ENCODE measurements at places on chromosomes 6 and 20. TPM values are rescaled to one million over a fixed set of nuclear protein-coding genes. Genes with fewer than 3 reads are reported as not detected.
A peak's percentile ranks its signal among the peaks of the same experiment; 100 is the strongest.

The MYLK4 gene
- total RNA-seq, result 0.41 TPM

The ZSWIM3 gene
- total RNA-seq, result 13.9 TPM

The HELZ2 gene
- total RNA-seq, result 3.7 TPM

The ARHGAP40 gene
- 0.41 TPM for total RNA-seq

The OPN5 gene
- total RNA-seq, result not detected

The LTB gene
- total RNA-seq, result not detected

The CPNE5 gene
- 12.6 TPM for total RNA-seq

The NHLRC1 gene
- total RNA-seq, result 2.9 TPM

The CFAP61 gene
- 2.0 TPM for total RNA-seq

The CALHM4 gene
- total RNA-seq, result not detected

- no peak for DNase-seq
Observed at GRCh38 chr6:149847939-149848267, 16.3 kb downstream of the LRP11 start.

- no peak for DNase-seq
Observed at GRCh38 chr6:143346004-143346403, 104.5 kb downstream of the ADAT2 start.

DNA sequence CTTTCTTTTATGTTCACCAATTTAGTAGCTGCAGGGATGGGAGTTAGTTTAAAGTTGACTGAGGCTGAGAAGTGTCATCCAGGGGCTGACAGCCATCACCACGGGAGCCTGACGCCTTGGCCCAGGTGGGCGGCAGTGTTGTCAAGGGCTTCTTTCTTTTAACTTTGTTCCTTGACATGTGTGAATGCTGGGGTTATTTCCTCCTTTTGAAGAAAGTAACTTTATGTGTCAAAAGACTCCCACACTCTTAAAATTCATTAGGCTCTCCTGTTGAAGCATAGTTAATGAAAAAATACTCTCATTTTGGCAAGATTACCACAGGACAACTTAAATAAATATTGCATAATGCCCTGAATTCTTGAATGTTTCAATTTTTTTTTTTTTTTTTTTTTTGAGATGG is 50.0 kb downstream of the SASH1 start:
- DNase-seq, result no peak

- peak; percentile 34 for DNase-seq
Observed at GRCh38 chr20:63522091-63522868, 1.7 kb downstream of the PPDPF start.

DNA sequence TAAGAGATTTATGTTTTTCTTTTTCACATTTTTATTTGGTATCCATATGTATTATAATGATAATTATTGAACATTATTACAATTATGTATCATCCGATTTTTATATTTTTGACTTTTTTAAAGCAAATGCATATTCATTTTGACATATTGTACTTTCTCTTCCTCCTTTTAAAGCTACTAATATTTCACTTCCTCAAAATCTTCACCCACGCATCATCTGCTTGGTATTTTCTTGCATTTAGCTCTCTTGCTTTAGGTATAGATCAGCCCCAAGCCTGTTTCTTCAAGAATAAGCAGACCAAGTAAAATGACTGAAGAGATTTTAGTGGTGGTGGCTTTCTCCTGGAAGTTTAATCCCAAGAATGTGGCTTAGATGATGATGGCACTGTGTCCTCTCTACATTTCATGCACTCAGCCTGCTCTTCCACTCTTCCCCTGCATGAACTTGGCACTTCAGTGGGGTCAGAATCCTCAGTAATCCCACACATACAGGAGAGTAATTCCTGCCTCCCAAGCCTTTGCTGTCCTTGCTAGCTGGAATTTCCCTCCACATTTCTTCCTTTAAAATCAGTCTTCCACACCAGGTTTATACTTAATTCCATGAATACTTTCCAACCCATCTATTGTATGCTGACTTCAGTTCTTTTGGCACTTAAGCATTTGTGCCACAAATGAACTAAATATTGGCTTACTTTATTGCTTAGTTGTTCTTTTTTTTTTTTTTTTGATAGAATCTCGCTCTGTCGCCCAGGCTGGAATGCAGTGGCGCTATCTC is 8.2 kb downstream of the NCOA7 start:
- DNase-seq, result no peak

GRCh38 chr20:44637522-44638372 is 13.8 kb downstream of the ADA start:
- DNase-seq, result no peak

DNA sequence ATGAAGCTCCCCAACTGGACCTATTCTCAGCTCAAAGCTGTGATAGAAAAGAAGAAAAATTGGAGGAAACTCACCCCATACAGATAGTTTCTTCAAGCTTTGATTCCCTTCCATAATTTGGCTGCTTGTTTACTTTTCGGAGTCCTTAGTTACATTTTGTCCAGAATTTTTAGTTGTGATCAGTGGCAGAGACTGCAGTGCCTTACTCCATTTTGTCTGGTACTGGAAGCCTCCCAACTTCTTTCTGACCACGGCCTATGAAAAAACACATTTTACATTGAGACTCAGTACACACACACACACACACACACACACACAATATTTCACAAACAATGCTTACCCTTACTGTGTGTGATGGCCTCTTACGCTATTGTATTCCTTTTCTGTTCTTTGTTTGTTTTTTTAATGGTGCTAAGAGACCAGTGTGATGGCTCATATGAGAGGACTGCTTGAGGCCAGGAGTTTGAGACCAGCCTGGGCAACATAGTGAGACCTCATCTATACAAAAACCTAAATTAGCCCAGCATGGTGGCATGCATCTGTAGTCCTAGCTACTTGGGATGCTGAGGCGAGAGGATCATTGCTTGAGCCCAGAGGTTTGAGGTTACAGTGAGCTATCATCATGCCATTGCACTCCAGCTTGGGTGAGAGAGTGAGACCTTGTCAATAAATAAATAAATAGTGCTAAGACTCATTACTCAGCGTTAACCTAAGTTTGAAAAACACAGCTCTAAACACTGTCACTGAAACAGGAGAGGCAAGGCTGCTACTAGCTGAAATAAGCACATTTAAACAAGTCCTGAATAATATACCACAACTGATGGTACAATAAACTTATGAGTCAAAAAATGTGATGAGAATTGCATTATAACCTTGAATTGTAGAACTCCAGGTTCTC is 13.8 kb upstream of the RNF8 start:
- no peak for DNase-seq

- no peak for DNase-seq
Observed at GRCh38 chr6:25218346-25218745, 60.8 kb upstream of the CARMIL1 start.

GRCh38 chr6:23280437-23280836 is 711.1 kb downstream of the HDGFL1 start:
- no peak for DNase-seq

GRCh38 chr6:112651239-112651638 is 304.1 kb downstream of the RFPL4B start:
- DNase-seq, result no peak

DNA sequence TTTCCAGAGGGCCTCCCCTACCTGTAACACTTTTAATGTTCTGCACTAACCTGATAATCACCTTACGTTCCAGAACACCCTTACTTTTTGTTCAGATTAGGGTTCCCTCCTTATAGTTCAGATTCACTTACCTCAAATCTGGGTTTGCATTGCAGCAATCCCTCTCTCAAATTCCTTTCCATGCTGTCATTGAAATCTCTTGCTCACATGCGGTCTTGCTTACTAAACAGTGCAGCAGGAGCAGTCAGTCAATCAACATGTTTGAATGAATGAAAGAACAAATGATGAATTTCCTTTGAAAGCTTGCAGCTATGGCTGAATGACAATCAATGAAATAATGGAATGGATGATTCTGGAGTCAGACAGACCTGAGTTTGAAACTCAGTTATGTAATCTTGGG is 200.1 kb downstream of the HIVEP2 start:
- no peak for DNase-seq

GRCh38 chr20:31770243-31770642 is 31.2 kb downstream of the TPX2 start:
- no peak for DNase-seq

DNA sequence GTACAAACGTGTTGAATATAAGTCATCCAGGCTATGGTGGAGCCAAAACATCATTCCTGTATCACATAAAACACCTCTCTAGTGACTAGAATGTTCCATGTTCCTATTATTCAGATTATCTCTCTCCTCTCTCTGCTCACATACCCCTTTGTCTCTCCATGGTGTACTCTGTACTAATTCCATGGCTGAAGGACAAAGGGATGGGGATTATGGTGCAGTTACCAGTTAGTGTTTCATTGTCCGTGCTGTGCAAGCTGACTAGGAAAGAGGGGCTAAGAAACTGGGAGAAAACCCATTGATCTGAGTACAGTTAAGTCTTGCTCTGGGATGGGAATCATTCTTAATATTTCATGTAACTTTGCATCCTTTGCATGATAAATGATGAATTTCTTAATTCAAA is 397.4 kb upstream of the NOX3 start:
- no peak for DNase-seq

DNA sequence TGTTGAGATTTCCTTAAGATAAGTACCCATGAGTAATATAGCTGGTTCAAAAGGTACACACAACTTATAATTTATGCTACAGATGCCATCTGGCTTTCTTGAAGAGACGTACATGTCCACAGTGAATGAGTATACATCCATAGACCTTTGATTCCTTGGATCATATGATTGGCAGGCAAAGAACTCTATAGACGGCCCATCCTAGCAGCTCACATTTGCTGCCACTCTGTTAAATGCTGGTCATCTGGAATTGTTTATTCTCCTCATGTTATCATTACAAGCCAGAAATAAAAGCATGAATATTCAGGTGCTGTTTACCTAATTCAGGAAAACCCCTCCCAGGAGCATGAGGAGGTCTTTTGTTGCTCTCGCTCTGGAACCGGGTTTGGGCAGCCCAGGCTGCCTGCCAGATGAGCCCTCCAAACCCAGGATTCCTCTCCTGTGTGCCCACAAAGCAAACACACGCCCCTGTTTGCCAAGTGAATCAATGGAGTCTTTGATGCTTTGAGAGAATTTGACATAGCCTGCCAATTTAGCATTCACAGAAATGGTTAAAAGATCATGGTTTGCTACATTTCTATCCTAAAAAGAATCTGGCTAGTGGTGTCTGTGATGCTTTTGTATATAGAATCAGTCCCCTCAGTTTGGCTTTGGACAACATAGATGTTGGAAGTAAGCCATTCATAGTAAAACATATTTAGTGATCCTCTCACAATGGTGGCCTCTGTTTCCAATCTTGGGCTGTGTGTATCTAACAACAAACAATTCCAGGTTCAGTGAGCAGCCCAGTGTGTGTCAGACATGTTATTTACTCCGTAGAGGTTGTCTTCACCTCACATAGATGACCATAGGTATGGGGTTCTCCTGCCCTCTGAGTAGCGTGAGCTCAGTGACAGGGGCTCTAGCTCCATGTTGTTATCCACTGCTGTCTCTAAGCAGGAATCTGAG is 17.5 kb upstream of the PLCG1 start:
- no peak for DNase-seq

DNA sequence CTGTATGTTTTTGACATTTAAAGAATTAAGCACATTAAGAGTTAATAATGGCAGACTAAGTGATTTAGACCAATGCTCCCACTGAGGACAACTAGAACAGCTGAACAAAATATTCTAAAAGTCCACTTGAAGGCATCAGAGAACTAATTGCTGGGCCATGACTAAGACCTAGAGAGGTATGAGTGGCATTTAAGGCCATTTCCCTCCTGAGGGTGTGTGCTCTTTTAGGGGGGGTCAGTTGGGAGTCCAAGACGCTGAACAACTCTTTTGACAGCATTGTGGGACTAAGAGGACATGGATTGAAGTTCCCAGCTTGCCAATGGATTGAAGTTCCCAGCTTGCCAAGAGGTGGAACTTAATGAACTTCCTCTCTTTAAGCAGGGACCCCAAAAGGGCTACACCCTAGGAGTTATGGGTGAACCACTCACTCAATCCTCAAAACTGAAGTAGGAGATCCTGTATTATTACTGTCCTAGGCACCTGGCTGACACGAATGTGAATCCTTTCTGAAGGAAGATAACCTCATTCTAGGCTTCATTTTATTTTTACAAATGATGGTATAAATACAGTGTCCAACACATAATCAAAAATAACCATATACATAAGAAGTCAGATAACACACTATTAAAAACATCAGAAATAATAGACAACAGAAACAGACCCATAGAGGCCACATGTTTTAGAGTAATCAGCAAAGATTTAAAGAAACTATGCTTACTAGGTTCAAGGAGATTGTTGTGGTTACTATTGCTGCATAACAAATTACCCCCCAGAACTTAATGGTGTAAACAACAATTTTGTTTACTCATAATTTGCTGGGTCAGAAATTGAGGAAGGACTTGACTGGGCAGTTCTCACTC is 175.1 kb downstream of the VEGFA start:
- no peak for DNase-seq

- no peak for DNase-seq
Observed at GRCh38 chr6:71254323-71254722, 34.3 kb upstream of the OGFRL1 start.

- DNase-seq, result no peak
Observed at GRCh38 chr20:931401-931800, 15.3 kb upstream of the ANGPT4 start.

DNA sequence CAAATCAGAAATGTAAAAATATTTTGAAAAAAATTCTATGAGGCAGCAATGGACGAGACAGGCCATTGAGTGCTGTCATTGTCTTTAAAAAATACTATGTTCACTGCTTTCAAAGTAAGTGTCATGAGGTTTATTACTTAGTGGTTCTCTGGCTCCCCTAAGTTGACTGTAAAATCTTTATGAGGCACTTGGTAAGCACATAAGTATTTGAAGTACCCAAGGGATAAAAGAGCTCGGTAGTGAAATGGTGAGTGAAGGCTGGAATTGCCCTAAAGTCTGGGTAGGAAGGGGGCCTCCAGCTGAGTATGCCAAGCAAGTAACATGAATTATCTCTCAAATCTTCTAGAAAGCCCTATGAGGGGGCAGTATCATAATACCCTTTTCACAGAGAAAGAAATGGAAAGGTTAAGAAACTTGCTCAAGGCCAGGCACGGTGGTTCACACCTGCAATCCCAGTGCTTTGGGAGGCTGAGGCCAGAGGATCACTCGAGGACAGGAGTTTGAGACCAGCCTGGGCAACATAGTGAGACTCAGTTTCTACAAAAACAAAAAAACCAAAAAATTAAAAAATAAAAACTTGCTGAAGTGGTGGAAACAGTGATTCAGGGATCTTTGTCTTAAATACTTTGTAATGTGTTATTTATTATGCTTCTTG is 5.5 kb upstream of the CTCFL start:
- no peak for DNase-seq

- DNase-seq, result no peak
Observed at GRCh38 chr6:401994-402640, 10.6 kb downstream of the IRF4 start.

GRCh38 chr6:117079951-117080350 is 185.4 kb upstream of the VGLL2 start:
- no peak for DNase-seq

GRCh38 chr20:62808211-62808865 is 3.7 kb downstream of the OGFR start:
- peak; percentile 81 for DNase-seq

DNA sequence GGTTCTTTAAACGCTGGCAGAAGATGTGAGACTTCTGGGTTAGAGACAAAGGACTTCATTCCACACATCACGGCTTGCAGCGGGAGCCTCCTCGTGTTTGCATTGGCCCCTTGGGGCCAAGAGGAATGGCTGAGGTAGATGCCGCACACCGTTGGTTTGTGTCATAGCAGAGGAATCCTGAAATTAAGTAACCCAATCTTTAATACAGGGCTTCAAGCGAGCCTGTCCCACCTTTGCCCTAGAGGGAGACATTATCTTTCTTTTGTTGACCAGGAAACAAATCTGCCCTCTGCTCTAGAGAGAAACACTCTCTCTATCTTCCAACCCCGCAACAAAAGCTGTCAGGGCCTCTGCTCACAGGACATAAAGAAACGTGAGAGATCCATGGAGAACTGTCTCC is 277.5 kb upstream of the ZFP64 start:
- DNase-seq, result no peak

GRCh38 chr6:144899161-144899560 is 614.0 kb downstream of the UTRN start:
- DNase-seq, result no peak

All from frontal cortex (tissue), 4 donors.